Fibroblast of lung (primary cell): ENCODE measurements at places on chromosomes 16 and 17.

- DNase-seq, result no peak
Measured at GRCh38 chr16:18979936-18980335, 3.8 kb upstream of the TMC7 start.

GRCh38 chr17:72995008-72995656, 97.4 kb downstream of the SLC39A11 start:
- DNase-seq, result no peak

DNA sequence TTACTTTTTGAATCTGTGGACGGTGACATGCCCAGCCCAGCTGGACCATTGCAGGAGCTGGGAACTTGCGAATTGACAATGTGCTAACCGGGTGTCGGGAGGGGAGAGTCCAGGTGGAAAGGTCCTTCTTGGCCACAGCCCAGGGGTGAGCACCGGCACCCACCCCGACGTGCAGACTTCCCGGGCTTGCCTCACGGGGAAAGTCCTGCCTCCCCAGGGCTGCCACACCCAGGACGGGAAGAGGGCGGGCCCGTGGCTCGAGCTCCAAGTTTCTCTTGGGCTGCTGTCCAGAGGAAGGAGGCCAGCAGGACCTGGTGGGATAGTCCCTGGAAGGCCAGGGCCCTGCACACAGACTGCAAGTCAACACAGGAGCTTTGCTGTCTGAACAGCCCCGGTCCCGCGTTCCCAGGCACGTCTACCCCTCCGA, 17.7 kb downstream of the CARD14 start:
- peak; percentile 38 for DNase-seq

GRCh38 chr16:75311383-75311938, 60.0 kb upstream of the BCAR1 start:
- no peak for DNase-seq

- peak; percentile 97 for DNase-seq
Measured at GRCh38 chr16:59210955-59211541, 476.9 kb upstream of the GOT2 start.

DNA sequence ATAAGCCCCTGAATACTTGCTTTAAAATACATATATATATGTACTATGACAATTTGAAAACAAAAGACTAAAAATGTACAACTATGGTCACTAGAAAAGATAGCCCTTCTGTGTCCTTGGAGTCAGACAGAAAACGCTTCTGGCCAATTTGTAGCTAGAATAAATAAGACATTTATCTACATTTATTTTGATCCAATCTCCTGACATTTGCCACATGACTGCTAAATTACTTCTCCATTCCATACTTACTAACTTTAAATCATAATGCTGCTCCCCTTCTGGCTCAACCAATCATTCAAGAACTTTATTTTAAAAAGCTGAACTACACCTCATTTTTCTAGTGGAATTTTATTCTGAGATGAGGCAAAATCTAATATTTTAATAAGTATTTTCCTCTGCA, 65.8 kb downstream of the CYTH1 start:
- no peak for DNase-seq

- peak; percentile 18 for DNase-seq
Measured at GRCh38 chr16:19210280-19210924, 42.4 kb downstream of the SYT17 start.

DNA sequence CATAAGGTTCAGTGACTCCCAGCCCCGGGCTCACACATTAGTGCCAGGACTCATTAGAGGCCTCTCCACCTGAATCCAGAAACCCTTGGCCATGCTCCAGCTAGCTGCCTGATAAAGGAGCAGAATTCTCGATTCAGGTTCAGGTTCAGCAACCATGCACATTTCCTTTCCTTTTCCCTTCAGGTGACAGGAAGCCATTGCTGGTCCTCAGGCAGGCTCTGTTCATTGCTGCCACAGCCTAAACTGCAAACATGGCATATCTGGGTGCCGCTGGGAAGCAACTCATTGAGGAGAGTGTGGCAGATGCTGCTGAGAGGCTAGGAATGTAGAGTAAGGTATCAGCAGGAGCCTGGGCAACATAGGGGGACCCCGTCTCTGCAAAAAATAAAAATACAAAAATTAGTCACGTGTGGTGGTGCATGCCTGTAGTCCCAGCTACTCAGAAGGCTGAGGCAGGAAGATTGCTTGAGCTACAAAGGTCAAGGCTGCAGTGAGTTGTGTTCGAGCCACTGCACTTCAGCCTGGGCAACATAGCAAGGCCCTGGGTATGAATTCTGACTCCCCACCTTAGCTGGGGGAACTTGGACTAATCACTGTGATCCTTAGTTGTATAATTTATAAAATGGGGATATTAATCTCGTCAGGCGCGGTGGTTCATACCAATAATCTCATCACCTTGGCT, 28.7 kb downstream of the ARL4D start:
- no peak for DNase-seq

DNA sequence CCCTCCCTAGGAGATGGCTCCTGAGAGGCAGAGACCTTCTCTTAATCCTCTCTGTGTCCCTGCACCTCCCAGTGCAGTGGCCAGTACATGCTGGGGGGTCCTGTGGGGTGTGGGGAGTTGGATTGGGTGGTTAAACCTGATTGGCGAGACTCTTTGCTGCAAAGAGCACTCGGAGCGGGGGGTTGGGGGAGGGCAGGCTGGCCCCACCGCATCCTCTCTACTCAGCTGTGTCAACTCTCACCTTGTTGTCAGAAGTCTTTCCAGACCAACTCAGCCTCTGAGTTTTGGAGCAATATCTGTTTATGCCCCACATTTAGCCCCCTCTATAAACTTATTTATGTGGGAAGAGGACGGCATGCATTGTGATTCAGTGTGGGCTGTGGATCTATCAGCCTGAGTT, 40.0 kb downstream of the SMARCE1 start:
- DNase-seq, result no peak

DNA sequence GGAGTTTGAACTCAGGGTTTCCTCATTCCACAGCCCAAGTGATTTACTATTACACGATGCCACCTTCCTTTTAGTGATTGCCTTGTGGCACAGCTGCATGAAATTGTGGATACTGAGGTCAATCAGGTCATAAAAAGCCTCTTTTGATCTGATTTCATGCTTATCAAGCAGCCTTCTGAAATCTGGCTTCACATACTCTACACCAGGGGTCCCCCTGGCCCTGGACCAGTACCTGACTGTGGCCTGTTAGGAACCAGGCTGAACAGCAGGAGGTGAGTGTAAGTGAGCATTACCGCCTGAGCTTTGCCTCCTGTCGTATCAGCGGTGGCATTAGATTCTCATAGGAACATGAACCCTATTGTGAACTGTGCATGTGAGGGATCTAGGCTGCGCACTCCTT, 13.8 kb downstream of the SLFN5 start:
- DNase-seq, result no peak

GRCh38 chr17:70344386-70345060, 175.2 kb downstream of the KCNJ2 start:
- DNase-seq, result peak; percentile 18

DNA sequence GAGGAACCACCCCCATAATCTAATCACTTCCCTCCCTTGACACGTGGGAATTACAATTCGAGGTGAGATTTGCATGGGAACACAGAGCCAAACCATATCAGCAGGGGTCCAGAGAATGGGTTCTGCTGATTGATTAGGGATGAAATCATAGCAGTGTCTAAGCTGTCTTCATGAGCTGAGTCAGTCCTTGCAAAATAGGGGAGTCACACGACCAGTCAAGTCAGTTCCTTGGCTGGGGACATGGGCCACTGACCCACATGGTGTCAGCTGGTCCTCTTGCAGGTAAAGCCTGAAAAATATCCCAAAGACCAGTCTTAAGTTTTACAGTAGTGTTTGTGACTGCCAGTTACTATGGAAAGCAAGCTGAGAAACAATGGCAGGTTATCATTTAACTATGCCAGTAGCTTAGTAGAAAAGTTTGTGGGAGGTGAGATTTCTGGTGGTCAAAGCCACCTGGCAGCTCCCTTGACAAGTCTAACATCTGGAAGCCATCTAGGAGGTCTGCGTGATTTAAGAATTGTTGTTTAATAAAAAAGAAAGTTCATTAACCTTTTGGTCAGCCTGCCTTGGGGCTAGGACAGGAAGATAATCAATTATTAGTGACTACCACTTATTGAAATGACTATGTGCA, 15.7 kb upstream of the ATF7IP2 start:
- peak; percentile 14 for DNase-seq

- DNase-seq, result peak; percentile 89
Measured at GRCh38 chr16:86221085-86221484, 289.2 kb upstream of the FOXF1 start.

DNA sequence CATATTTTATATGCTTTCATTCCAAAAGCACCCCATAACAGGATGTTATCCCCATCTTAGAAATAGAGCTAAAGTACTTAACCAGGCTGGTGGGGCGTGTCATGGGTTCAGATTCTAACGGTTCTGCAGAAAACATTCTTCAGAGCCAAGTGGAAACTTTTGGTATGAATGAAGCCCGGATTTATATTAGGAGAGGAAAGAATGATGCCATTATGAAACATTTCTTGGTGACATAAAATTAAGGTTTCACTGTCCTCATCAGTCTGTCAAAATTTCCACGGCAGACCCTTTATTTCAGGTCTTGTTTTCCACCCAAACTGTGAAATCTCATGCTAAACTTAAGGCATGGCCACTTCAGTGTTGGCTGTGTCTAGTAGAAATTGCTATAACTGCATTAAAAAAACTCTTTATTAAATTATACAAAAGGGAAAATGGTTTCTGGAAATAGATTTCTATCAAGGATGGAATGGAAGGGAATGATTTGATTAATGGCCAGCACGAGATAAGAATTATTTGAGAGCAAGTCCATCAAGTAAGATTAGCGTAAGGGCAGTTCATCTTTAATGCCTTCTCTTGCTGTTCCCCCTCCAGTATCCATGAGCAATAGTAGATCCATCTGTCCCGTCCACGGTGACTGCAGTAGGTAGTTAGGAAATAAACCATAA, 11.7 kb downstream of the PRKCA start:
- DNase-seq, result no peak

DNA sequence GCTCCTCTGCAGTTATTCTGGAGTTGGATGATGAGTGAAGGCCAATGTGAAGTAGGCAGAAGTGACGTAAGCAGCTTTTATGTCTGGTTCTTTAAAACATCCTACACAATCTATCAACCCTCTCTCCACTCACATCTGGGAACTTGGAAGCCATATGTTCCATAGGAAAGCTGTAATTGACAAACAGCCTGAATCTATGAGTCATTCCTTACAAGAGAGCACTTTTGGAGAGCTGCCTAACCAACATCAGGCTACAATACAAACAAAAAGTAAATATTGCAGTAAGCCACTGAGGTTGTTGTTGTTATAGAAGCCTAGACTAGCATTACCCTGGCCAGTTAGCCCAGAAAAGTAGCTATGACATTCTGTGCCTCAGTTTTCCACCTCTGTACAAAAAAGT, 5.9 kb downstream of the CCL7 start:
- peak; percentile 98 for DNase-seq

DNA sequence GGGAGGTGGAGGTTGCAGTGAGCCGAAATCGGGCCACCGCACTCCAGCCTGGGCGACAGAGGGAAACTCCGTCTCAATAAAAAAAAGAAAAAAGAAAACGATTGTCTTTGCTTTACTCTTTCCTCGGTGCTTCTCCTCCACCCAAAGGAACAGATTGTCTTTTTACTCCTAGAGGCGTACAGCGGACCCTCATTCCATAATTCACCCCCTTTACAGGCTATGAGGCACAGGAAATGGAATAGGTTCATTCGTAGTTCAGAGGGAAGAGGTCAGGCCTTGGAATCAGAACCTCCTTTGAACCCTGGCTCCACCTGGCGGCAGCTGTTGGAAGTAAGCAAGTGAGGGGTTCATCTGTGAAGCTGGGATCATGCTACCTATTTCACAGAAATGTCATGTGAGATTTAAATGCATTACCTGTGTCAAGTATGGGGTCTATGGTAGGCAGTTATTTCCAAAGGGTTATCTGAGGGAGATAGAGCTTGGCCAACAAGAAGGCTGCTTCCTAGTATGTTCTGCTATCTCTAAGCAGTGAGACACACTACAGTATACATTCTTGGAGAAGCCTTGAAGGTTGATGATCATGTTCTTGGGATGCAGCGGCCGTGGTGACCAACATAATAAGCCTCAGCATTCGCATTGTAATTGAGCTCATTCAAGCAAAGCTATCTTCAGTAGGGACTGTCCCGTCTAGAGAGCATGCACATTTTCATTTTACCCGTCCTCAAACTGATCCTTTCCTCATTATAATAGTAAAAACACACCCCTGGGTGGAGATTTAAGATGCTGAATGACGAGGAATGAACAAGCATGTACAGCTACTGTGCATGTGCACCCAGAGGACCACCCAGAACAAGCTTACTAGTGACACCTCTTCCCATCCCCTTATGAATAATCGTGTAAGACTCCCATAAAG, 18.7 kb upstream of the ZNF689 start:
- DNase-seq, result peak; percentile 81

DNA sequence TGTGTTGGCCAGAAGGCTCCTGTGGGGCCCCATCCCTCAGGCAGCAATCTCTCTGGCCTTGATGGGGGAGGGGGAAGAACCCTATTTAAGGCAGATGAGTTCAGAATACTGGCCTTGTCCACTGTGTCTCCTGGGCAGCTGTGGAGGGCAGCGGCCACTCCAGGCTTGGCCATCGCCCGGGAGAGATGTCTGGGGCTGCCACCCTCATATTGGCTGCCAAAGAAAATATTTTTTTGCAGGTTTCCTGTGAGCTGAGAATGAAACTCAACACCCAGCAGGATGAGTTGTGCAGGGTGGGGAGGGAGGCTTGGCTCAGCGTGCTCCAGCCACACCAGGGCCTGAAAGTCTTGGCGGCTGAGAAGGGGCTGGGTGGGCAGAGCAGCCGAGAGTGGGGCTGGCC, 14.4 kb upstream of the TIMP2 start:
- DNase-seq, result peak; percentile 63

GRCh38 chr16:23288209-23288608, 13.9 kb upstream of the SCNN1B start:
- no peak for DNase-seq

- DNase-seq, result no peak
Measured at GRCh38 chr17:9918352-9918751, 13.3 kb upstream of the RCVRN start.

DNA sequence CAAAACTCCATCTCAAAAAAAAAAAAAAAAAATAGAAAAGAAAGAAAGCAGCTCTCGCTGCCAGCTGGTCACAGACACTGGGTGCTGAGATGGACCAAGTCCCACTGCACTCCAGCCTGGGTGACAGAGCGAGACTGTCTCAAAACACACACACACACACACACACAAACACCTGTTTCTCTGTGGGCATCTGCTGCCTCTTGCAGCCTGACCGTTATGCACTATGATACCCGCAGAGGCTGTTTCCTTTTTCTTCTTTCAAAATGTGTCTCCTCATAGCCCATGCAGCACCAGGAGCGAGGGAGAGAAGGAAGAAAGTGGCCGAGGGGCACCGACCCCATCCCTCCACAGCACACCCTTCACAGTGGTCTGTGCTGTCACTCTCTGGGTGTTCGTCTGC, 36.9 kb upstream of the KLHDC4 start:
- no peak for DNase-seq

GRCh38 chr17:47643116-47643515, 6.6 kb upstream of the KPNB1 start:
- DNase-seq, result no peak
